Pulmonary artery endothelial cell (primary cell): ENCODE measurements at places on chromosomes 2 and 18.
A peak's percentile ranks its signal among the peaks of the same experiment; 100 is the strongest.

DNA sequence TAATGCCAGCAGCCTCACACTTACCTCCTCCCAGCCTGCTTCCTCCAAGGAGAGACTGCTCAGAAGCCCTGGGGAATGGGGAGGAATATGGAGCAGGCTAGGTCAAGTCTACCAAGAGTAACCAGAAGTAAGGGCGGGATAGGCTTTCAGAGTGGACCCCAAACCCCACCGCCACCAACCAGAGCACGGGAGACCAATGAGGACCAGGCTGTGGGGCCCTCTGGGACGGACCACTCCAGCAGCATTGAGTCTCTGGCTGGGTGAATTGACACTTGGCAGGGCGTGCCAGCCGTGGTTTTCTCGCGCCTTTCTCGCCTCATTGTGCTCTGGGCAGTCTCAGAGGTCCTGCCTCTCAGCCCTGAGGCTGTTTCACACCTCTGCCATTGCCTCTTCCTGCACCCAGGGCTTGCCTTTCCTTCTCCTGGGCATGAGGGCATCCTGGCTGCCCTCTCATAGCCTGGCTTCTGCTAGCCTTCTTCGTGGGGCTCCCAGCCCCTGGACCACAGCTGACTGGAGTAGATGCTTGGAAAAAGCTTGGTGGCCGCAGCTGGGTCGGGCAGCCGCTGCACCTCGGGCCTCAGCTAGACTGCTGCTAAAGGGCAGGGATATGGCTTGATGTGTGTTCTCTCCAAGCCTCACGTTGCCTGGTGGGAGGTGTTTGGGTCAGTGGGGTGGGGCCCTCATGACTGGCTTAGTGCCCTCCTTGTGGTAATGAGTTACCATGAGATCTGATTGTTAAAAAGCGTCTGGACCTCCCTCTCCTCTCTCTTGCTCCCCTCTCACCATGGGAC is 40.5 kb upstream of the HS6ST1 start:
- DNase-seq: no peak

DNA sequence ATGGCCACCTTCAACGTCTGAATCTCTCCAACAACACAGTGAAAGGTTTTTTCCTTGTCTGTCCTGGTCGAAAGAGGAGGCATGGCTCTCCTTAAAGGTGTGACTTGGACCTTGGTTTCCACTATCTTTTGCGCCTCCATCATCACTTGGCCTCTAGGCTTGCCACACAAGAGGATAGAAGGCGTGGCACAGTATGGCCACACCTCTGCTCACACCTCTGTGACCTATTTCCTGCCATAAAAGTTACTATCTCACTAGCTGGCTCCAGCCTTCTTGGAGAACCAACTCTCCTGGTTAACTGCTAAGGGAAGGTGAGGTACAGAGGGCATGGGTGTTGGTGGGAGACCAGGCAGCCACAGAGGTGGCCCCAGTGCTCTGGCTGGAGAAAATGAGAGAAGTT is 165.9 kb downstream of the UXS1 start:
- DNase-seq: no peak

DNA sequence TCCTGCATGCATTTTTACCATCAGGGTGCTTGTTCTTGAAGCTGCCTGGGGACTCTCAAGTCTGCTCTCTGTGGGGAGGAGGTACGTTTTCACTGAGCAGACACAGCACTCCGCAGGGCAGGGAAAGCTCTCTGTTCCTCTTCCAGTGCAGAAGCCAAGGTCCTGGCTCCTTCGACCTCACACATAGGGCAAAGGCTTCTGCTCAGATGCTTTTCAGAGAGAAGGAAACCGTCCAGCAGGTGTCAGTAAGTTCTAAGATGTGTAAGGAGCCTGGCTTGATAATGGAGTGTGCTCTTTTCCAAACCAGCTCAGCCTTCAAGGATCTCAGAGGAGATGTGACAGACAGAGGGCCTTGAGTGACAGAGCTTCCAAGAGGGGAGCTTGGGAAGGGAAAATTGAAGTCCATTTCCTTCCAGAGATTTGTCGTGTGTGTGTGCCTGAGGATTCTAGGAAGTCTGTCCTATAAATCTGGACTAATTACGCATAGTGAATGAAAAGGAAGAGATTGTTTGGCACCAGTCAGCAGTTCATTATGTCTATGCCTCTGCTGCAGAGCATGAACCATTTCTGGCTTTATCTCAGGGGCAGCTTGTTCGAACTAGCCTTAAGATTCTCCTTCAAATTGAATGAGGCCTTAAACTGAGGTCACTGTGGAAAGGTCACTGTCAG is 67.3 kb upstream of the UPP2 start:
- DNase-seq: no peak

DNA sequence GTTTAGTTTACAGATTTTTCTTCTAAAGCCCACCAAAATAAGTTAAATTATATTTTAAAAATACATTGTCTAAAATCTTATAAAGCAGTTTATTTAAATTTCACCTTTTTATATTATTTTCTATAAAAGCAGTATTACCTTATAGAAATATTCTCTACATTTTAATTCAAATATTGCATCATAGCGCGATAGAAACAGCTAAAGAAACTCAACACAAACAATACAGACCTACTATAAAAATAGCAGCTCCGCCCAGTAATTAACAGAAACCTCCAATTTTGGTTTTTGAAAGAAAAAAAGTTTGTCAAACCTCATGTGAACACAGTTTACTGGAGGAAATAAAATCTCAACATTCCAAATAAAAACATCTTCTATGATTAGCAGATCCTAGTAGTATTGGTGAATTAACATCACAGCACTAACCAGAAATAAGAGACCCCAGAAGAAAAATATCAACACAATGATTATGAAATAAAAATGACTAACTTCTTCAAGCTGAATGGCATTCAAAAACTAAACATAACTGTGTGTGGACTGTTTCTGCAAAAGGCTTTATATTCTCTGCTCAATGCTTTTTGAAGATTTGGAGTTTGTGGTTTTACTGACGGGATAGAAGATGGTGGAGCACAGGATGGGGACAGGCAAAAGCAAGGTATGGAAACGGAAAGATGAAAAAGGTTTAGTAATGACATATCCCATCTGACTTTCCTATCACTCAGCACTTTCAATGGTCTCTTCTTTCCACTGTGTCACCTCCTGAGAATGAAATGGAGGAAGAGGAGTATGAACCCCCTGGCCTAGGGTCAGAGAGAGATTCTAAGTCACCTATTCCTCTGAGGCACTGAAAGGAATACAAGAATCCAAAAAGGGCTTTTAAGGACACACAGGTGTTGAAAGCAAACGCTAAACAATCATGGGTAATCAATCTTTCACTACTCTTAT is 17.5 kb downstream of the MAP4K3 start:
- no peak for DNase-seq

DNA sequence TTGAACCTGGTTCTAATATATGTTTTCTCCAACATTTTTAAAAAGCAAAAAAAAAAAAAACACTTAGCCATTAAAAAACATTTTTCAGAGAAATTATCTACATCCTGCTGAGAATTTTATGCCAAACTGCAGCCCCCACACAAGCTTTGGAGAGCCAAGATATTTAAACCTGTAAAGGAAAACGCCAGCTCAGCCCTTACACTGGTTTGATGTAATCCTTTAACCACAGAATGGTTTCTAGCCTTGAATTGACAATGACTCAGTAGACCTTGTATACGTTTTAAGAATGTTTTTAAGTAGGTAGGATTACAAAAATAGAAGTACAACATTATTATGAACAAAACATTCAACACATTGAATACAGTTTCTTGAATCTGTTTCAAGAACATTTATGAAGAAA is 113.6 kb downstream of the BABAM2 start:
- DNase-seq: no peak

DNA sequence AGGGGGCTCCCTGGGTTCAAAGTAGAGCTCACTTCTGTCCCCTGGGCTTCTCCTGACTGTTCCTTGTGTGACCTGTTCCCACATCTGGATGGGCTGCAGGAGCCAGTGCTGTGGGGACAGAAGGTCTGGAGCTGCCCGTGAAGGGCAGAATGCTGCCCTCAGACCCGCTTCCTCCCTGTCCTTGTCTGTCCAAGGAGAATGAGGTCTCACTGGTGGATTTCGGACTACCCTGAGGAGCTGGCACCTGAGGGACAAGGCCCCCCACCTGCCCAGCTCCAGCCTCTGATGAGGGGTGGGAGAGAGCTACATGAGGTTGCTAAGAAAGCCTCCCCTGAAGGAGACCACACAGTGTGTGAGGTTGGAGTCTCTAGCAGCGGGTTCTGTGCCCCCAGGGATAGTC is 15.5 kb downstream of the EMX1 start:
- no peak for DNase-seq

GRCh38 chr18:23226391-23226790 is 91.1 kb downstream of the CABLES1 start:
- peak; percentile 60 for DNase-seq

GRCh38 chr2:68589963-68590362 is 53.4 kb upstream of the PROKR1 start:
- DNase-seq: no peak

DNA sequence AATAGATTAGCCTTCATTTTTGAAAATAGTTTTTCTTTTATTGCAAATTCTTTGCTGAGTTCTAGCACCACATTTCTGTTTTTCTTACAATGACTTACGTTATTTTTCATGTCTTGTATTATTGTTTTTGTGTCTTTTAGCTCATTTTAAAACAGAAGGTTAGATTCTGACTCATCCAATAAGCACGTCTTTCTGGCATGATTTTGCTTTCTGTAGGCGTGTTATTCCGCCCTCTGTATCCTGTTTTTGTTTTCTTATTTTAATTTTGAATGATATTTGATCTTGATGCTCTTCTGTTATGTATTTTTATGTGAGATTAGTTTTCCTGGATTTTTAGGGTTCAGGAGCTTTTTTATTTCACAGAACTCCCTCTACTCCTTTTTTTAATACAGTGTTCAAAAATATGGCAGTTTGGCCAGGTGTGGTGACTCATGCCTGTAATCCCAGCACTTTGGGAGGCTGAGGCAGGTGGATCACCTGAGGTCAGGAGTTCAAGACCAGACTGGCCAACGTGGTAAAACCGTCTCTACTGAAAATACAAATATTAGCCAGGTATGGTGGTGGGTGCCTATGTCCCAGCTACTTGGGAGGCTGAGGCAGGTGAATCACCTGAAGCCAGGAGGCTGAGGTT is 145.0 kb downstream of the CLIP4 start:
- peak; percentile 74 for DNase-seq

GRCh38 chr2:8693157-8693821 is 11.4 kb downstream of the ID2 start:
- no peak for DNase-seq

GRCh38 chr2:42459296-42459695 is 34.5 kb downstream of the KCNG3 start:
- no peak for DNase-seq

DNA sequence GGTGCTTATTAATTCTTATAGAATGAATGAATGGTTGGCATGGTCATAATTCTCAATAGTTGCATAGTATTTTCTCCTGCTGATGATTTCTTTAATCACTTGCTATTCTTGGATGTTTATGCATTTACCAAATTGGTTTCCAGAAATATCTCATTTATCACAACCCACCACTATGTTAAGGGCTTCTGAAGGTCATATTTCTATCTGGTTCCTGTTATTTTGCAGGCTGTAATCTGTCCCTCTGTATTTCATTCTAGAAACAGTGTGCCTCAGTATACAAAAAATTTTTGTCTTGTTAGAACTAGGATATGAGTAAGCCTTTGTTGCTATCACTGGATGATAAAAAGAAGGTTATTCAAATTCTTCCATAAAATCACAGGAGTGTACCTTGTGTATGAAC is 6.1 kb upstream of the ATP8B1 start:
- DNase-seq: no peak

GRCh38 chr2:156852210-156852609 is 405.3 kb upstream of the GALNT5 start:
- no peak for DNase-seq

- DNase-seq: no peak
Observed at GRCh38 chr2:48423376-48423775, 106.6 kb upstream of the STON1 start.

GRCh38 chr2:100820523-100821254 is 750 bp downstream of the NPAS2 start:
- no peak for DNase-seq

DNA sequence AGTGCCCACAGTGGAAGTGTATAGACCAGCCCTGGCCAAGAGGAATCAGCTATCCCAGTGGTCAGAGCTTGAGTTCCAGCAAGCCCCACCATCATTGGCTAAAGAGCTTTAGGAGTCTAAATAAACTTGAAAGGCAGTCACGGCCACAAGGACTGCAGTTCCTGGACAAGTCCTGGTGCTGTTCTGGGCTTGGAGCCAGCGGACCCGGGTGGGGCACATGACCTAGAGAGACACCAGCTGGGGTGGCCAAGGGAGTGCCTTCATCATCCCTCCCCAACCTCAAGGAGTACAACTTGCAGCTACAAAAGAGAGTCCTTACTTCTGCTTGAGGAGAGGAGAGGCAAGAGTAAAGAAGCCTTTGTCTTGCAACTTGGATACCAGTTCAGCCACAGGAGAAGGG is 439.8 kb upstream of the TMEFF2 start:
- no peak for DNase-seq

DNA sequence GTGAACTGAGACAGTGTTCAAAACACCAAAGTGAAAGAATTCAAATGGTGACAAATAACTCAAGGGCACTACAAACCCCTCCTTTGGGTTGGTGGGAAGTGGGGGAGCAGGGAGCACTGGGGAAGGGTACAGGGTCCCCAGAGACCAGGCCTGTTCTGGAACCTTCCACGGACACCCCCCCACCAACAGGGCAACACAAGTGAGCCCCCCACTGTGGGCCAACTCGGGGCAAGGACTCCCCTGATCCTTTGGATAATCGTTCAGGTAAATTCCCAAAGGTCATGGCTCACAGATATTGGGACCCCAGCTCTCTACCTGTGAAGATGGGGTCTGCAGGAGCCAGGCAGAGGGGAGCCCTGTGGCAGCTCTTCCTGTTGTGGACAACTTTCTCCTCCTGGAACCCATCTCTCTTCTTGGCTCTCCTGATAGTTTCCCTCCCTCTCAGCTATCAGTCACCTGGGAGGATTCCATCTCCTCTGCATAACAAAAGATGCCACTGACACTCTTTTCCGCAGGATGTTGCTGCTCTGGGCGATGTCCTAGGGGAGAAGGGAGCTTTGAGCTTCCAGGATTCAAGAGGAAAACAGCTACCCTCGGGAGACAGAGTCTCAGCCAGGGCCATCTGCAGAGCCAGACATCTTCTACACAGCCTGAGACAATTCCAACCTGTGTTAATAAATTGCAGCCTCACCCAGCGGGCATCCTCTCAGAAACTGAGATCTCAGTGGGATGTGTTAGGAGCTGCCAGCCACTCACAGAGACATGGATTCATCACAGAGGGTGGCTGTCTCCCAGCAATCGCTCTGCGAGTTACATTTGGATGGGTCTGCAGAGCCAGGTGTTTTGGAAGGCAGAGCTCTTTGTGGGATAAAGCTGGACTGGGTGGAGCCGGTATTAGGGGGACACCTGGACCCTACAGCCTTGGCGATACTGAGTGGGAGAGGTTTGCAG is 35.4 kb downstream of the MBP start:
- no peak for DNase-seq

DNA sequence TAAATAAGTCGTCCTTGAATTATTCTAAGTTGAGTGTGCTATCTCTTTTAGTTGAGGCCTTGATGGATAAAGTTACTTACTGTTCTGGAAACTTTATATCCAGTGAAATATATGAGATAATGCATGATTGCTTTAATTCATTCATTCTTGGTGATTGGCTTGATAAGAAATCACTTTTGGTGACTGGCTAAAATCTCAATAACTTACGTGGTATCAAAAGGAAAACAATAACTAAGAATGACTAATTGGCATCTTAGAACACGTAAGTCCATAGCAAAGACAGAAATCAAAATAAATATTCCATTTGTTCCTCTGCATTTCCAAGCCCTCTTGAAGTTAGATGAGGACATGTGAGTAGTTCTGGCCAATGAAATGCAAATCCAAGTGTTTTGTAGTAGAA is 251.6 kb downstream of the NUP35 start:
- DNase-seq: no peak
